NCI-H1417 treated with DMSO at 0.1 percent for 48 hours (cell line): ENCODE measurements at places on chromosomes 12 and 14.

DNA sequence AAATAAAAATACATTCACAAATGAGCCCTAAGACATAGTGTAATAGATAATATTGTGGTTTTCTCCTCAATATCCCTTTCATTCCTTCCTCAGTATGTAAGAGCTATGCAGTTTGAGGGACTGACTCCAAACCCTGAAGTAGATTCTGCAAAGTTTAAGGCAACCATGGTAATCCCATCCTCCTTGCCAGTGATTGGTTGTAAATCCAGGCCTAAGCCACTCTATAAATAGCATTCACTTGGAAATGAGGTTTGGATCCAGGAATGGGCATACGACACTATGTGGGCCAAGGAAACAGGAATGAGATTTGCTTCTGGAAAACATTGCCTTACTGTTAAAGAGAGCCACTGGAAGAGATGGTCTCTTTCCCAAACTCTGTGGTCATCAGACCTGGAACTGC is 468.7 kb upstream of the SOX5 start:
- DNase-seq = no peak

DNA sequence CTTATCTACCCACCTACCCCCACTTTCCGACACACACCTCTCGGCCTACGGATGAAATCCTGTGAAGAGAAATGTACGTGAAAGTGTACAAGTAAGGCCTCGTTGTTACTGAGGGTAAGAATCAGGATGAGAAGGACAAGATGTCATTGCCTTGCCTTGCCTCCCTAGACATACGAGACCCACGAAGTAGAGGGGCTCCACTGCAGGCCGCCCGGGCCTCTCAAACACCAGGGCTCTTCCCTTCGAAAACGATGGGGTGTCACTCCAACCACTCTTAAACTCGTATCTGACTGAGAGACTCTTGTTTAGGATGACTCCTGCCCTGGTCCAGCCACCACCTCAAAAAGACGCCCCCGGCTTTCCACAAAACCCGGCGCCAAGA is 498 bp downstream of the RACGAP1 start:
- DNase-seq = no peak

GRCh38 chr14:98122527-98122926 is 1149.5 kb downstream of the BCL11B start:
- DNase-seq = no peak

DNA sequence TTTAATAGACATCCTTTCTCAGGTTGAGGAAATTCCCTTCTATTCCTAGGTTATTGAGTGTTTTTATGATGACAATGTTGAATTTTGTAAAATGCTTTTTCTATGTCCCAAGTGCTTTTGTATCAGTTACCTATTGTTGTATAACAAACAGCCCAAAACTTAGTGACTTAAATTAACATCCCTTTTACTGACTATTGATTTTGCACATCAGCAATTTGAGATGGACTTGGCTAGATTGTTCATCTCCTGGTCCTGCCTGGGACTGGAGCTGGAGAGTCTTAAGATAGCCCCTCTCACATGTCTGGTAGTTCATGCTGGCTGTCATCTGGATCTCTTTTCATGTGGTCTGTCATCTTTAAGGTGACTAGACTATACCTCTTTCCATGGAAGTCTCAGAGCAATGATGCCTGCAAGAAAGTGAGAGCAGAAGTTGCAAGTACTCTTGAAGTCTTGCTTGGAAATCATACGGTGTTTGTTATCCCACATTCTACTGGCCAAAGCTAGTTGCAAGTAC is 132.6 kb downstream of the RPAP3 start:
- DNase-seq = no peak

DNA sequence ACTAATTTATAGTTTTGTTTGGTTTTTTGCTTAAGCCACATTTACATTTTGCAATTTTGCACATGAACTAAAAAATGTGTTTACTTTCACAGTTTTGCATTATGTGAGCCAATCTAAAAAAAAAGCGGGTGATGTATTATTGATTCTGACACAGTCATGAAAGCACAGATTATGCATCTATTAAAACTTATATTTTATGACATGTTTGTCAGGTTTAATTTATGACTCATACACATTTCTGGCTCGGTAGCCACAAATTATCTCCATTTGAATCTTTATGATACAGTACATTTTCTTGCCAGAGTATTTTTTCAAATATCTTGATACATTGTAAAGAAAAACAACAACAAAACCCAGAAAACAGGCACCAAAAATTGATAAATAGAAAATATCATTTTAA is 280.4 kb upstream of the GRIP1 start:
- DNase-seq = no peak

- no peak for DNase-seq
Observed at GRCh38 chr14:100392356-100392755, 69.2 kb downstream of the SLC25A47 start.

GRCh38 chr12:124240493-124240892 is 54.4 kb upstream of the RFLNA start:
- no peak for DNase-seq

DNA sequence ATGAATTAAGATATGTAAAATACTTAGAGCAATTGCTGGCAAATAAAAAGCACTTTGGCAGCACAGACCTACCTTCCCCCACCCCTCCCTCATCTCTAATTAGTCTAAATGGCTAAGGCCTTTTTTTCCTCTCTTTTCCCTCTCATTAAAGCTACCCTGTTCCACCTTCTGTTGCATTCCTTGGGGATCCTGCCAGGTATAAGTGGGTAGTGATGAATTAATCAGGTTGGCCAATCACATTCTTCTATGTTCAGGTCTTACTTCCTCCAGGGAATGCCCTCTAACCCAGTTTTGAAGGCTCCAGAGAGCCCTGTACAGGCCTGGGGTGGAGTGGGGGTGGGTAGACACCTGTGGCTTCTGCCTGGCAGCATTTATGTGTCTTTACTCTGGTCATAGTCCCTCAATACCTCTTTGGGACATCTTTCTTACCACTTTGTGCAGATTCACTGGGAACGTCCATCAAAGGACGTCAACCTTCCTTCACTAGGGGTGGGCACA is 28.4 kb downstream of the HSPB8 start:
- DNase-seq = no peak

- DNase-seq = no peak
Observed at GRCh38 chr12:3283137-3283680, 206.0 kb downstream of the TSPAN9 start.

- no peak for DNase-seq
Observed at GRCh38 chr14:59190372-59190771, 1.9 kb downstream of the DAAM1 start.
